Activated T-helper 17 cell treated with anti-CD3 and anti-CD28 coated beads, Interleukin-2, amount 50 U/mL, for 72 hours (primary cell): ENCODE measurements at places on chromosomes 7 and 10. TPM values are rescaled to one million over a fixed set of nuclear protein-coding genes. Genes with fewer than 3 reads are reported as not detected.

DNA sequence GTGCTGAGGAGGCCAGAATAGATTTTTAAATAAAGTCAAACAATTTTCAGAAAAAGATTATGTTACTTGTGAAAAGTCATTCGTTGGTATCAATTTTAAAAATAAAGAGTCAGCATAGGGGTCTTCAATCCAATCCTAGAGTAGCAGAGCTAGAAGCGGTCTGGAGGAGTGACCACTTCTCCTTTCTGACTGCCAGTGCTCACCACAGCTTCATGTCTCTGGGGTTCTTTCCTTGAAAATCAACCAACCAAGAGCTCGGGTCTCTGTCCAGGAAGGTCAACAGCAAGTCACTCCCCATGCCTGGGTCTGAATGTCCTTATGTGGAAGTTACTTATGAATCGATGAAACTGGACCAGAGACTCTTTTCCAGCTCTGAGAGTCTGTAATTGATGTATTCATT, 14.3 kb downstream of the PTPRN2 start:
- ATAC-seq = no peak

DNA sequence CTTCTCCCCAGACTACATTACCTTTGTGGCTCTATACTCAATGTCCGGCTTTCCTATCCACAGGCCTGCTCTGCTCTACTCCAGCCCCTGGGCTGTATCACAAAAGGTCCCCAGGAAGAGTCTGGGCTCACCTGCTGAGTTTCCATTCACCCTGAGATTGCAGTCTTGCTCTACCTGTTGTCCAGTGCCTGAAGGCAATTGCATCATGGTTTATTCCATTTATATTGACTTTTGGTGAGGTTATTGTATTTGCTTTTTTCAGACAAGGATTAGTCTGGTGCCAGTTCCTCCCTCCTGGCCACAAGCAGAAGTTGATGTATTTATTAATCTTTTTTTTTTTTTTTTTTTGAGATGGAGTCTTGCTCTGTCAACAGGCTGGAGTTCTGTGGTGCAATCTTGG, 273.1 kb downstream of the XPNPEP1 start:
- ATAC-seq = no peak

DNA sequence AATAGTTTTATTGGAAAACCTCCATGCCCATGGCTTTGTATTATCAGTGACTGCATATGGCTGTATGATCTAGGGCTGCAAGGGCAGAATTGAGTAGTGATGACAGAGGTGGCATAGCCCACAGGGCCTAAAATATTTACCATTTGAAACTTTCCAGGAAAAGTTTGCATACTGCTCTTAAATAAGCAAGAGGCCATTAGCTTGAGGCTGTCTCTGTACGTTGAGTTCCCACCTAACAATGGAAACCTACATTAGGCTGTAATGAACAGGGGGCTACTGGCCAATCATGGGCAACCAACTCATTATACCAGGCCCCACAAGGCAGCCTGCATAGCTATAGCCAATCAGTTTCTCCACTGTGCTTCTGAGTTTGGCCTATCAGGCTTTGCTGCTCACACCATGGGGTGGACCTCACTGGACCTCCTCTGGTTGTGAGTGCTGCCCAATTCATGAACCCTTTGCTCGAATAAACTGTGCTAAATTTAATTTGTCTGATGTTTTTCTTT, 673 bp upstream of the ST8SIA6 start:
- ATAC-seq = no peak

DNA sequence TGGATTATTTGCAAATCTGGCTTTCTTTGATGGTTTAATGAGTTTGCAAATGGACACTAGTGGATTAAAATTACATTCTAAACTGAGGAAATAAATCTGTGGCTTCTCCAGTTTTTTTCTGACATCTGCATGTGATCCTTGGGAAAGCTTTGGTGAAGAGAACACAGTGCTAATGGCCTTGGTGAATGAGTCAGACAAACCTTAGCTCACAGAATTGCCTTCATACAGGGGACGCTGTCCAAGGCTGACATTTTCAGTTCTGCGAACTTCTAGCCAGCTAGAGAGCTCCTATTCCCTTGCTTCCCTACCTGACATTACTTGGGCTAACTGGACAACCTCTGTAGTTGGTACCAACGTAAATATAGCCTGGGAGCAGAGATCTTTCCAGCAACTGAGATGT, 21.2 kb downstream of the BMPER start:
- ATAC-seq = no peak

- no peak for ATAC-seq
These were observed 2.4 kb upstream of the ZNF33B start for GRCh38 chr10:42640610-42641229.

DNA sequence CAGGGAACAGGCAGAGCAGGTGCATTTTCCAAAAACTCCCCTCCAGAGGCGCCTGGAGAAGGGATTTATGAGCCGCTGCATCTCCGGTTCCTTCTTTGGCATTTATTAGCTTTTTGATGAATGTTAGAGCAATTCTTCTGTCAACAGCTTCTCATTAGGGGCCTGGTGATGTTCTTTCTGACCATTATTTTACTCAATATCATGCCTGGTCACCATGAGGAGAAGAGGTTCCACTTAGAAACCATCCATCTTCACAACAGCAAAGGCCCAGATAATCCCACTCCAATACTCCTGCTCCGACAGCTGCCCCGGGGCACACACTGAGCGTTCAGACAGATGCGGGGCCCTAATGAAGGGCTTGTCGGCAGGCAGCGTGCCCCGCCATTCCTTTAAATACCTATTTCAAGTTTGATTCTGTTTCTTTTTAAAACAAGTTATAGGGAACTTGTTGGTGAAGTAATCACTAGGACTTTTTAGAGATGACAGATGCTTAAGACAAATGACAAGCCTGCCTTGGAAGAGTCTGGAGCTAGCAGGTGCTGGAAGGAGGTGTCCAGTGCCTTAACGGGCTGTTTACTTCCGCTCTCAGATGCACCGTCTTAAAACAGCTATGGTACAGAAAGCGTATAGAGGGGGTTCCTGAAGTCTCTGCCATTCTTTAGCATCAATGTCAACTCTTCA, 31.7 kb downstream of the ECHDC3 start:
- ATAC-seq = no peak

DNA sequence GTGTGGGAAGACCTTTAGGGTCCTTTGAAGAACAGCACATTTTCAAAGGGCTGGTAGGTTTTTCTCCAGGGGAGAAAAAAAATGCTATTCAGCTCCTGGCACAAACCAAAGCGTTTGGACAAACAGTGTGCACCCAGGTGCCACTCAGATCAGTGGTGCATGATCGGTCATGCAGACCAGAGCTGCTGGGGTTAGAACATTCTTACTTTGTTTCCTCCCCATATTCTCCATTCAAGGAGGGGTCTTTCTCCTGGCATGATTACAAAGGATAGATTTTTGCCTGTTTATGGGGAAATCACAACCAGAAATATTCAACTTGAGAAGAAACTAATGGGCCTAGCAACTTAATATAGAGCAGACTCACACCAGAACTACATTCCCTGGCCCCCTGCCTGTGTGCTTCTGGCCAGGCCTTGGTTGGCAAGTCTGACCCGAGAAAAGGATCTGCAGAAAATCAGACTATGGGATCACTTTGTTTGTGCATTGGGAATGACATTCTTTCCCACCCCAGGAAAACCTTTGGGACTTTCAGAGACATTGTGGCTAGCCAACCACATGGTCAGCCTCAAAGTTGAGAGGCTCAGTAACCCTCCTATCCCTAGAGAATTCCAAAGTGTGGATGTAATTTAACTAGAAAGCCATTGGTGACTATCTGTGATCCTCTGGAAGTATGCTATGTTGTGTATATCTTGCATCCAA, 82.3 kb upstream of the FGL2 start:
- ATAC-seq = no peak

DNA sequence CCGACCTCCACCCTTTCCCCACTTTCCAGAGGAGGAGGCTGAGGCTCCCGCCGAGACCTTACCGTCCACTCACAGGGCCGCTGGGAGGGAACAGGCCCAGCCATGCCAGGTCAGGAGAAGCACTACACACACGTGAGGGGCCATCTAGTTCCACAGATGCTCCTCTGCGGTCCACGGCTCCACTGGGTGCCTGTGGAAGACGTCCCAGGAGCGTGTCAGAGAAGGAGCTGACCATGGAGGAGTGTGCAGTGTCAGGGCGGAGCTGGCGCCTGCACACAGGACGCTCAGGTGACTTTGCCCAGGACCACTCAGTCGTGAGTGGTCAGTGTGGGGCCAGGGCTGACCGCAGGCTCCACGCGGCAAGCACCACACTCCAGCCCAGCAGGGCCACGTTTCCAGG, 8.0 kb upstream of the SHH start:
- no peak for ATAC-seq

DNA sequence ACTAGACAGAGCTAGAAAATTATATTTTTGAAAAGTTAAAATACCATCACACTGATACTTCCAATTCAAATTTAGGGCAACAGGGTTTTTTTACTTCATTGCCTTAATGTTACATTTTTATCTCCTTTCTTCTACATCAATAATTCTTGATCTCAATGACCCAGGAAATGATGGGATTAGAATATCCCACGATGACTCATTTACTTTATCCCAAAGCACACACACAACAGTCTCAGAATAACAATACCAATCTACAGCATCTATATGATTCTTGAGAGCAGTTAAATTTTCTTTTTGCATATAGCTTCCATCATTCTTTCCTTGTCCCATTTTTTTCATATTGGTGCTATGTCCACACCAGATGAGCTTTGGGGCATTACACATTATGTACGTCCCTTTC, 98.4 kb upstream of the EEPD1 start:
- ATAC-seq = no peak

DNA sequence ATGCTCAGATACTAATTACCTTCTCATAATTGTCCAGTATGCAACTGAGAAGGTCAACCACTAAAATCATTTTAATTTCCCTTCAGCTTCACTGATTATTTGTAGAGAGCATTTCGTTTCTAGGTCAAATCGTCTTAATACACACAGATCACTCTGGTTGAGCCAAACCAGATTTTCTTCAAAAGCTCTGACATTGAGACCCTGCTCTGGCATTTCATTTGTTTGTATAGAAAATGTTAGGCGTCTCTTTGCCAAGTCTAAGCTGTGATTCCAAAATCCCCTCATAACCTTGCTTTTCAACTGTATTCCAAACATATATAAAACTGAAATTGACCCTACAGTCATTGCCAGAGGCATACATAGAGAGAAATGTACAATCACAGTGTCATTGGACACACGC, 520.0 kb downstream of the CNTNAP2 start:
- no peak for ATAC-seq

- peak; percentile 64 for ATAC-seq
These were observed 6.5 kb downstream of the HIPK2 start for GRCh38 chr7:139771001-139771956.

DNA sequence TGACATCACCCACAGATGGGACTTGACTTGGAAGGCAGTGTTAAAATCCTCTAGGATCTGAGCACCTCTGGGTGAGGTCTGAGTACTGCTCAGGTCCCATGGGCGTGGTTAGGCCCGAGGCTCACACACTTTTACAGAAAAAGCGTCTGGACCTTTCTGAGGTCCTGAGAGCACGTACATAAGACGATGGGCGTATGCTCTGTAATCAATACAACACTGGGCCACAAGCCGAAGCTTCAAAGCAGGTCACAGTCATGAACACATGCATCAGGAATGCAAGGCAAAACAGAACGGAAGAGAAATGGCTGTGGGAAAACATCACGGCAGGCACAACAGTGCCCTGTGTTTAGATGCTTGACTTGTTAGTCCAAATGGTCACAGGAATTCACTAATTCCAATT, 112.2 kb downstream of the LARP4B start:
- ATAC-seq = no peak

DNA sequence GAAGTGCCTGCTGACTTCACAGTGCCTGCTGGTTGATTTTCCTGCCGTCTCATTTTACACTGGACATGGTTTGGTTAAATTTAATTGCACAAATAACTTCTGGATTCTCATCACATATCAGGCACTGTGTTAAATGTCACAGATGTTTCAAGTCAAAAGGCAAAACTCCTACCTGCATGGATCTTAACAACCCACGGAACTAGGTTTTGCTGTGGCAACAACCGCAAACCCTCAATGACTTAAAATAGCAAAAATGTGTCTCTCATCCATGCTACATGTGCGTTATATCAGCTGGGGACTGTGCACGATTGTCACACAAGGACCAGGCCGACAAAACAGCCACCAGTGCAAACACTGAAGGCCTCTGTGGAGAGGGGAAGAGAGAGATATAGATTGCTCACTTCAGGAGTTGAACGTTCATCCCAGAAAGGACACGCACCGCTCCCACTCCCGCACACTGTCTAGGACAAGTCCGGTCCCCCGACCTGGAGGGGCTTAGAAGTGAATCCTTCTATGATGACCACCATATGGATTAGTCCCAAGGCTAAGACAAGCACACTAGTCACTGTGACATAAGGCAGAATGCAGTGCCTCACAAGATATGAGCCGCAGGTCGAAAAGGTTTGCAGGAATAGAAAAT, 233.3 kb downstream of the SKAP2 start:
- ATAC-seq = no peak

DNA sequence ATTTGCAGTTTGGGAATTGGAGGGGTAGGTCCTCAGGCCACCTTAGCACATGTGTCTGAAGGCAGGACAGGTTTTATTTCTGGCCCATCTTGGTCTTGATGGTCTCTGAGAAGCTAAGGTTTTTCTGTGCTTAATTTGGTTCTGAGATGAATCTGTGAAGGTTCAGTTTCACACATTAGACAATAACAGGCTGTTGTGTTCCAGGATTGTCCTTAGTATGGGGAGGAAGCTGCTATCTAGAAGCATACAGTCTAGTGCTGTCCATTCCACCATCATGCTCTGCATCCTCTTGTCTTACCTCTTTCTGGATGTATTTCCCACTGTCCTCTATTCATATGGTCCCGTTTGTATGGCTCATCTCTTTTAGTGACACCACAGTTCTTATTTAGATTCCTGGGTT, 7.1 kb downstream of the UBE2D1 start:
- ATAC-seq = no peak

DNA sequence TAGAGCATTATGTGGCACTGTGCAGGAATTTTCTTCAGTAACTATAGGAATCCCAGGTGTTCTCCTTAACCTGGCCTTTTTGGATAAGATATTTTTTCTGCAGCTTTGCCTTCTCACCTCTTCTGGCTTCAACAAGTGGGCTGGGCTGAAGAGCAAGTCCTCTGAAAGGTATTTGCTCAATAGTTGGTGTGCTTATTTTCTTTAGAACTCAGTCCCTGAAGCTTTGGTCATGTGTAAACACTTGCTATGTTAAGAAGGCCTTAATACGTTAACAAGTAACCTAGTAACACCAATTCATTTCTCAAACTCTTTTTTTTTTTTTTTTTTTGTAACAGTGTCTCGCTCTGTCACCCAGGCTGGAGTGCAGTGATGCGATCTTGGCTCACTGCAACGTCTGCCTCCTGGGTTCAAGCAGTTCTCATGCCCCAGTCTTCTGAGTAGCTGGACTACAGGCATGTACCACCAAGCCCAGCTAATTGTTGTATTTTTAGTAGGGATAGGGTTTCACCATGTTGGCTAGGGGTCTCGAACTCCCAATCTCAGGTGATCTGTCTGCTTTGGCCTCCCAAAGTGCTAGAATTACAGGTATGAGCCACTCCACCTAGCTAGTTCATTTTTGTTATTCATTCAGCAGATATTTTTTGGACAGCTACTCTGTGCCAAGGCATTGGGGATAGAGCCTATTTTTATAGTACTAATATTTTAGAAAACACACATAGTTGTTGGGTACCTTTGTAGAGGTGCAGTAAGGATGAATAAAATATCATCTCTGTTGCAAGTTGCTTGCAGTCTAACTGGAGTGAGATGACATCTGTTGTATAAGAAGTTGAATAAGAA, 164.6 kb downstream of the SND1 start:
- ATAC-seq = no peak

- no peak for ATAC-seq
These were observed 448.5 kb upstream of the ANKRD30A start for GRCh38 chr10:36676756-36677430.

Gene FAM24B
- 14.8 TPM for total RNA-seq

Gene SPDYE11
- not detected for total RNA-seq

Gene TFR2
- 30.8 TPM for total RNA-seq

Gene OR2A25
- not detected for total RNA-seq

Gene ADAM12
- total RNA-seq = 25.5 TPM
